GM23248 (cell line): ENCODE measurements at places on chromosomes 12 and 14.

GRCh38 chr12:32926963-32927362, 30.4 kb upstream of the PKP2 start:
- no peak overlapping the region for H3K4me3 ChIP-seq
- H3K27ac ChIP-seq = no peak overlapping the region
- H3K27me3 ChIP-seq = no peaks in the 10 kb centered on the region
- no peak for DNase-seq
- no peaks in the 10 kb centered on the region for H3K4me1 ChIP-seq

DNA sequence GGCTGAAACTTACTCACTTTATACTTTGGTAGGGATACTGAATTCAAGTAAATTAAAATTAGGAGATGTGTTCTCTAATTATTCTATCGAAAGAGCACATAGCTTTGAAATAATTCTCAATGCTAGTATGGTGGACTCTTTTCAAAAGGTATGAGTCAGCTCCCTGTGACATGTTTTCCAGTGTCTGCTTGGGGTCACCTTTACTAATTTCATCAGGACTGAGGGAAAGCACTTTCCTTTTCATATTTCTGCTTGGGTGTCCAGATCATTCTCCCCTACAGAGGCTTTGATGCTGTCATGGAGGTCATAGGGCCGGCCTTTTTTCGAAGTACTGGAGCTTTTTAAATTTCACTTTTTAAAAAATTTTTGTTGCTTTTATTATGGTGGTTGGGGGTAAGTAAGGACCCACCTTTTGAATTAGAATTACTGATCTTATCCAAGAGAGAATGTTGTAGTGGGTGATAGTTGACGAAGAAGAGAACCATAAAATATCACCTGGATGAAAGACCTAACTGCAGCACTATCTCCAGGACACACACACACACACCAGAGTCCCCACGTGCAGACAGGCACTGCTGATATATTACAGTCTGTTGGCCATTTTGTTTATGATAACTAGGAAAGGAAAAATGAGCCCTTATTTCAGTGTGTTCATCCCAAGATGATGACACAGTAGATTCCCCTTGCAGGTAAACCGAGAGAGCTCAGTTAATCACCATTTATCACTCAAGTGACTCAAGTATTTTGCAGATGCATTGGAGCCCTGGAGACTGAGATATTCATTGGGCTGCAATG, 558.6 kb downstream of the DIO2 start:
- no peak for DNase-seq
- no peaks in the 10 kb centered on the region for H3K36me3 ChIP-seq

- H3K4me1 ChIP-seq = no peaks in the 10 kb centered on the region; the same call in 1 of the 2 replicates
- DNase-seq = no peak
- peaks cover 86% of the 10 kb centered on the region for H3K27me3 ChIP-seq
- H3K4me3 ChIP-seq = no peak overlapping the region
- no peak overlapping the region for H3K27ac ChIP-seq
- no peaks in the 10 kb centered on the region for H3K36me3 ChIP-seq
These were observed 842 bp upstream of the CISTR start for GRCh38 chr12:53752621-53753020.

DNA sequence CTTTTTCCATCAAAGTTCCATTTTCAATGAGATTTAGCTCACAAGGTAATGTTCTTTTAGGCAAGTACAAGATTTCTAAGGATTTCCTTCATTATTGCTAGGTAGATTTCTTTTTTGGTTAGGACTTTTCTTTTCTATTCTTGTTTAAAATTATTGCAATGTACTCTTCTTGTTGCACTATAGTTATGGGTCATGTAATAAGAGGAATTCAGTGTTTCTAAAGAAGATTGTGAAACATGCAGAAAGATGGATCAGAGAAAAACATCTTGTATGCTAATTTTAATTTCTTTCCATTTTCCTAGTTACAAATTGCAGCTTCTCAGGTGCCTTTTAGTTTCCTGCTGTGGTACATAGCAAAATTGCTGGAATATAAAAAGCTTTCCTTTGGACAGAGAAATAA, 56.1 kb downstream of the BTG1 start:
- no peak for DNase-seq
- H3K4me3 ChIP-seq = no peak overlapping the region
- no peak overlapping the region for H3K27ac ChIP-seq
- no peaks in the 10 kb centered on the region for H3K27me3 ChIP-seq

DNA sequence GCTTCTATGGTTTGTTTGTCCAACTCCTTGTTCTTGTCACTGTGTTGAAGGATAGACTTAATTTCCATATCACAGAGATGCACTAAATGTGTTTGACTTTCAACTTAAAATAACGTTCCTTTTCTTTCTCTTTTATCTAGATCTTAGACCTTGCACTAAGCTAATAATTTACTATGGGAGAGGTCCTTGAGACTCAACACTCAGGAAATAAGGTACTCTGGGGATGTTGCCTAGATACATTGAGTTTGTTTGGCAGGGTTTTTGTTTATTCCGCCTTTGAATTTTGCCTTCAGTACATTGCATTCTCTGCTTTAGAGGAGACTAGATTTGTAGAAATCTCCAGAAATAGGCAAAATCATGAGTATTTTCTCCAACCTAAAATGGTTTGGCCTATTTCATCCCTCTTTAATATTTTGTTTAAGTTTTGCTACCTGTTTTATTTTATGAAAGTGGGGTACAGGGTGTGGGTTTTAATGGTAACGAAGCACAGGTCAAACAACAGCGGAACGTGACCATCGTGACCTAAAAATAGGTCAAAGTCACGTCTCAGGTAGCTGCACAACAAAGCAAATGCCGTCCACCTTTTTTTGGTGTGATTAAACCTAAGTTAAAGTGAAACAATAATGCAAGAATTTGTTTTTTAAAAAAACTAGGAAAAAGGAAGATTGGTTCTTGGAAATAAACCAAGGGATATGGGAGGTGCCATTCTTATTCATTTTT, 115.3 kb upstream of the CPSF6 start:
- no peaks in the 10 kb centered on the region for H3K4me1 ChIP-seq
- no peak for DNase-seq
- H3K27ac ChIP-seq = no peak overlapping the region
- H3K27me3 ChIP-seq = 0 out of 2 replicates have a peak, but pooled peaks cover 8% of the 10 kb centered on the region
